ENCODE measurements at places on chromosomes 13 and 19.

DNA sequence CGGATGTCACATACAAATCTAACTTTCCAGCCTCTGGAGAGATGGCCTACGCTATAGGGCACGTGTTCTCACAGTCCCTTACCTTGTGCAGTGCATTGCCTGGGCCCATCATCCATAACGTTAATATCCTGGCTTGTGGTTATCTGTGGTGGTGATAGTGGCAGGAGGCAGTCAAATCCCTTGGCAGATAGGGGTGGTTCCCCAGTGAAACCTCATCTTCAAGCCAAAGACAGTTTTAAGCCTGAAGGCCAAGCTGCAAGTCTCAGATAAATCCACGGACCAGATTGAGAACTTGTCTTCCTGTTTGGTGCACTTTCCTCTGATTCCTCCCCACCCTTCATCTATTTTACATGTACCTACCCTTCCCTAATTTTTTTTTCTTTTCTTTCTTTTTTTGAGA, 4.3 kb upstream of the FBXO17 start:
- no peak for DNase-seq

DNA sequence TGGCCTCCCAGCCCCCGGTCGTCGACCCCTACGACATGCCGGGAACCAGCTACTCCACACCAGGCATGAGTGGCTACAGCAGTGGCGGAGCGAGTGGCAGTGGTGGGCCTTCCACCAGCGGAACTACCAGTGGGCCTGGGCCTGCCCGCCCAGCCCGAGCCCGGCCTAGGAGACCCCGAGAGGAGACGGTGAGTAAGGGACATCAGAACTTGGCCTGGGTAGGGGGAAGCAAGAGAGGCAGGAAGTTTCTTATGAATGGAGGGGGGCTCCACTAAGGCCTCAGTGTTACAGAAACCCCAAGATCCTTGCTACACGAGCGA, 2.9 kb downstream of the FOSB start:
- no peak for DNase-seq

GRCh38 chr19:46040125-46040524, 677 bp downstream of the IGFL4 start:
- no peak for DNase-seq

DNA sequence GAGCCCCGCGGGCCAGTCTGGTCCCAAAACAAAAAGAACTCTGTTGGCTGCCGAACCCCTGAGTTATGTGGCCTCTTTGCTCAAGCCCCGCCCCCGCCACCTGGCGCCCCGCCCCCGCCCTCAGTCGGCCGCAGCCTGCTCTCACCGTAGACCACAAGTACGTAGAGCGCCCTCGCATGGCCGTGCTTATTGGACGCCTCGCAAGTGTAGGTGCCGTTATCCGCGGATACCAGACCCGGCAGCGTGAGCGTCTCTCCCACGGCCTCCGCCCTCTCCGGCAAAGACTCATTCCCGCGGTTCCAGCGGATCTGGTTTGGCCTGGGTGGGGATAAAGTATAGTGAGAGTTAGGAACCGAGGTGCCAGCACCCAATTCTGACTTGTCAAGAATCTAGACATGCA, 5.5 kb upstream of the ZNF428 start:
- DNase-seq, result no peak

DNA sequence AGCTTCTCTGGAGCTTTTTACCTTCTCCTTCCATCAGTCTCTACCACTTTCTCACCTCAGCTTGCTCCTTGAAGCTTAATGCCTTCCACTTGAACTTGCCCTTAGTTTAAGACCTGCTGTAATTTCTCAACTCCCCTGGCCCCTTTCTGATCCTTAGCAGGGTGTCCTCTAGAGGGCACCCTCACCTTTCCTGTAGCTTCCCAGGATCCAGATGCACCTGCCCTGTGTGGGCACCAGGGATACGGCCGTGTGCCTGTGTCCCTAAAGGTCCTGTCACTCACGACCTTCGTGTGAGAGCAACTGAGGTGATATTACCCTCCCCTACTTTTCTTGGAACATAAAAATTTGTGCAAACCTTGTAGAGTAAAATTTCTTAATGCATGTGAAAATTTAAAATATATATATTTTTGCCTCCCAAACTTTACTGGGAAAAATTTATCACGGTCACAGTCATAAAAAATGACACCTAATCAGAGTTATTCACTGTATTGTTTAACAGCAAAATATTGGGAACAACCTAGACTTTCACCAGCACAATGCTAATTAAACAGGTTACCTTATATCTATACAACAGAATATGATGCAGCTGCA, 46.4 kb downstream of the PSG3 start:
- DNase-seq, result no peak

Measured in coronary artery (tissue), 2 donors.